ENCODE measurements at places on chromosomes 1 and 21.
A peak's percentile ranks its signal among the peaks of the same experiment; 100 is the strongest.

DNA sequence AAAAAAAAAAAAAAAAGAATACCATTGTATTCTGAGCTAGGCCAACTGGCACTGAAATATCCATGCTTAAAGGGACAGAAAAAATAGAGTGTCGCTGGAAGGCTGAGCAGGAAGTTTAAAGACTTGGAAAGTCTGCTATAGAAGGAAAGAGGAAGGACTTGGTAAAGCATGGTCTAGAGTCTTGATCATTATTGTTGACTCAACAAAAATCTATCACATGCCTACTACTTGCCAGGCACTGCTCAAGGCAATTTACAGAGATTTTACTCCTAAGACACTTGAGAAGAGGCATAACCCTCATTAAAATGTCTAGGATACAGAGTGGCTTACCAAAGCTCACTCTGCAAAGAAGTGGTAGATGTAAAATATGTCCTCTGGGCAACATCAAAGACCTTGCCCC, 324.0 kb upstream of the DAB1 start:
- no peak for DNase-seq

- peak; percentile 86 for DNase-seq
These were observed 162.4 kb downstream of the TPR start for GRCh38 chr1:186212568-186213224.

DNA sequence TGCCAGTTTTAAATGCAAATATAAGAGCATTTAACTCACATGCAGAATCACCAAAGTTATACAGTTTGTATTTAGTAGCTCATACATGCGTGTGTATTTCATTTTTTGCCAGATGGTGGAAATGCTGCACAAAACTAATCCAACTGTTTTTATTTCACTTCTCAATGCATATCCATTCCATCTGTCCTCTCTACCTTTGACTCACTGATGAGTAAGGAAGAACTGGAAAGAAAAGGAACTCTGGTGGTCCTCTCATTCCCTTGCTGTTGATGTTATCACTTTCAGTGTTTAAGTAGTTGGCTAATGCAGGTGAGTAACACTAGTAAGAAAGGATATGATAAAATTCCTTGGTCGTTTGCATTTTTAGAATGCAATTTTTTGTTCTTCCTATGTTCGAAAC, 5.7 kb upstream of the SLC1A7 start:
- no peak for DNase-seq

DNA sequence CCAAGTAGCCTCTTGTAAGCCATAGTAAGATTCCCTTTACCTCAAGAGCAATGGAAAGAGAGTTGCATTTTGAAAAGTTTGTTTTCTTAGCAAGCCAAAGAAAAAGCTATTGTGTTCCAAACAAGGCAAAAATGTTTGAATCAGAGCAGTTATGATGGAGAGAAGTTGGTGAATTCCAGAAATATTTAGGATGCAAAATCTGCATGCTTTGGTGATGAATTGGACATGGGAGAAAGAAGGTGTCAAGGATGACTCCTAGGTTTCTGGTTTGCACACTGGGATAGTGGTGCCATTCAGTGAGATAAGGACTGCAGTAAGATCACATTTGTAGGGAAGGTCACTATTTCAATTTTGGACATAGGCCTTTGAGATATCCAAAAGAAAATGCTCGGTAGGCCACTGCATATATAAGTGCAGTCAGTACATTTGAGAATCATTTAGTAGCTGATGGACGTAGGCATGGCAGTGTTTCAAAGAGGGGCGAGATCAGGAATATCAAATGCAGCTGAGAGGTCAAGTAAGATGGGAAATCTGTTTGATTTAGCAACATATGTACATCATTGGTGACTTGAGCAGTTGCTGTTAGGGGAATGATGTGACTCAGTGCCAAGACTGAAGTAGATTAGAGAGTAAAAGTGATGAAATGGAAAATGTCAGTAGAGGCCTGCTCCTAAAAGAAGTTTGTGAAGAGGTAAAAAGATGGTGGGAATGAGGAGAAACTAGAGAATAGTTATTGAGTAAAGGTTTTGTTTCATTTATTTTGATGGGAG, 33.9 kb upstream of the GPR25 start:
- peak; percentile 39 for DNase-seq

- no peak for DNase-seq
These were observed 1.9 kb downstream of the WLS start for GRCh38 chr1:68230484-68230802.

- peak; percentile 74 for DNase-seq
These were observed 162.7 kb upstream of the COL6A1 start for GRCh38 chr21:45818904-45819285.

DNA sequence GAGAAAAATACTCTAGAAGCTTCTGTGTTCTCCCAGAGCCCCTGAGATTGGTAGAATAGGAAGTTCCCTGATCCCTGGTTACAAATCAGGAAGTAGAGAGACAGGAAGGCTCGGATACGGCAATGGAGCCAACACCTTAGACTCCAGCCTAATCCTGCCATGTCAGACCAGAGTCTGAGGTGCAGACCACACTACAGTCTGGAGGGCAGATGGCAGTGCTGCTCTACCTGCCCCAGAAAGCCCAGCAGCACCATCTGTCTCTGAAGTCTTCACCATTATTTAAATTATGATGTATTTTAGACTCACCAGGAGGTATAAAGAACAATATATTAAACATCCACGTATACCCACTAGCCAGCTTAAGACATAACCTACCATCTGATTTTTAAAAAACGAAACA, 93.0 kb downstream of the MTR start:
- DNase-seq, result no peak

DNA sequence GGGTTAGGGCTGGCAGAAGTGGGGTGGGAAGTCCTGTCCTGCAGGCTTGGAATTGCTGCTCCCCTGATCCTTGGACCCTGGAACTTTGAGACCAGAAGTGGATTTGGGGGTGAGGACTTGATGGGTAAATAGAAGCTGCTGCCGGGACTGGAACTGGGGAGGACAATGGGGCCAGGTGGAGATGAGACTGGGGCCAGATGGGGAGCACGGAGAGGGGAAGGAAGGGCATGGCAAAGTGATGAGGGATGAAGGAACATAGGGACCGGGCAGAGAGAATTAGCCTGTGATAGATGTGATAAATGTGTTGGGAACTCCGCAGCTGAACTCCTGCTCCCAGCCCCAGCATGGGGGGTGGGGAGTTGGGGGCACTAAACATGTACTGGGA, 637 bp downstream of the NHLH1 start:
- no peak for DNase-seq

DNA sequence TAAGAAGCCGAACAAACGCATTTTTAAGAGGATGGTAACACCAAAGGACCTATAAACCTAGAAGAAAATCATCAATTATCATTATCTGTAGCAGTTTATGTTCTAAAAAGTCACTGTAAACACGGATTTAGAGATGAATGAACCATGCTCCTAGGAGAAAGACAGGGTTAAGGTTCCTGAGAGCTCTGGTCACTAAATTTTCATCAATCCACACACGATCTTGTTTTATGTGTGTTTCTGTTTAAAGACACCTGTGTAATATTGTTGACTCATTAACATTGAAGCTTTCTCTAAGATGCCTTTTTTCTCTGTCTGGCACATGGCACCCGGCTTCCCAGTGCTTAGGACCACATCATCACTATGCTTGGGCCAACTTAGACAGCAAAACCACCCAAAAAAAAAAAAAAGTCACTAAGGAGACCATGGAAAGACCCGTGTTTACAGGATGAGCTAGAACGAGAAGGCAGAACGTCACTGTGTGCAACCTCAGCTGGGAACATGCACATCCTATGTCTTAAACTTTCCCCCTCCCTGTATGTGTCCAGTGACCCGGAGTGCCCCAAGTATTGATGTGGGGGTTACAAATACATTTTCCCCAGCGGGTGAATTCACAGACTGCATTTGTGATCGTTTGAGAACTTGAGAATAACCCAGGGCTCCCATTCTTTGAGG, 55.8 kb upstream of the PDE9A start:
- no peak for DNase-seq

DNA sequence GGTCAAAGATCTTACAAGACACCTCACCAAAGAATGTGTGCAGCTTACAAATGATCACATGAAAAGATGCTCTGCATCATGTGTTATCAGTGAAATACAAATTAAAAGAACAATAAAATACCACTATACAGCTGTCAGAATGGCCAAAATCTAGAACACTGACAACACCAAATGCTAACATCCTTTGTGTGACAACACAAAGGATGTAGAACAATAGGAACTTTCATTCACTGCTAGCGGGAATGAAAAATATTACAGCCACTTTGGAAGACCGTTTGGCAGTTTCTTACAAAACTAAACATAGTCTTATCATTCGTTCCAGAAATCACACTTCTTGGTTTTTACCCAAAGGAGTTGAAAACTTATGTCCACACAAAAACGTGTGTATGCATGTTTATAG, 20.6 kb upstream of the SELP start:
- no peak for DNase-seq

- DNase-seq, result peak; percentile 81
These were observed 19.8 kb downstream of the OLFML2B start for GRCh38 chr1:162003830-162004215.

GRCh38 chr1:184755226-184756065, 788 bp upstream of the EDEM3 start:
- DNase-seq, result peak; percentile 18

GRCh38 chr1:198908995-198909394, 270.2 kb downstream of the PTPRC start:
- no peak for DNase-seq

DNA sequence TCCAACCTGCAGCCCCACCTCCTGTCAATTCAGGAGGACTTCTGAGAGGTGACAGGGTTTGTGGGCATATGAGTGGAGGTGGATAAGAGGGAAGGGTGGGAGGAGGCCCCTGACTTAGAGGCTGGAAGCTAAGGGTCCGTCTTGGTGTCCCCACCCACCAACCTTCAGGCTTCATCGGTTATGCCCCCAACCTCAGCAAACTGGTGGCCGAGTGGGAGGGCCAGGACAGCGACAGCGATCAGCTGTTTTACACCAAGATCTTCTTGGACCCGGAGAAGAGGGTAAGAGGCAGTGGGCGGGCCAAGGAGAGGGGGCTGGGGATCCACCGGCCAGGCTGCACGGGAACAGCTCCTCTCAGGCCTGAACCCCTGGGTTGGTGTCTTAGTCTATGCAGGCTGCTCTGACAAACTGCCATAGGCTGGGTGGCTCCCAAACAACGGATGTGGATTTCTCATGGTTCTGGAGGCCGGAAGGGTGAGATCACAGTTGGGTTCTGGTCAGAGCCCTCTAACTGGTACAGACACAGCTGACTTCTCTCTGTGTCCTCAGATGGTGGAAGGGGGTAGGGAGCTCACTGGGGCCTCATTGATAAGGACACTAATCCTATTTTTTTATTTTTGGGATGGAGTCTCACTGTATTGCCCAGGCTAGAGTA, 18.1 kb downstream of the PLOD1 start:
- peak; percentile 47 for DNase-seq

DNA sequence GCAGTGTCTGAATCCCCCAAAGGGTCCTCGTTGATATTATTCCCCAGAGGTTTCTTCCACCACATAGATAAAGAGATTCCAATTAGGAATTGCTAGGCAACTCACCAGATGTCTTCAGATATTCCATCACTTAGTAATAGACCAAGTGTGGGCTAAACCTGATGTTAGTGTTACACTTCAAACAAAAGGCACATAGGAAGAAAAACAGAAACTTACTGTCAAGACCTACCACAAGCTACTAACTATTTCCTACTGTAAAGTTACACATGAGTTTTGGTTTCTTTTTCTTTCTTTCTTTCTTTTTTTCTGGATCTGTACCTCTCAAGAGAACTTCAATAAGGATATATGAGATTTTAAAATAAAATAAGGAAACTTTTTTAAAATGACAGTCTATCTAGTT, 879.1 kb upstream of the NEGR1 start:
- DNase-seq, result no peak

DNA sequence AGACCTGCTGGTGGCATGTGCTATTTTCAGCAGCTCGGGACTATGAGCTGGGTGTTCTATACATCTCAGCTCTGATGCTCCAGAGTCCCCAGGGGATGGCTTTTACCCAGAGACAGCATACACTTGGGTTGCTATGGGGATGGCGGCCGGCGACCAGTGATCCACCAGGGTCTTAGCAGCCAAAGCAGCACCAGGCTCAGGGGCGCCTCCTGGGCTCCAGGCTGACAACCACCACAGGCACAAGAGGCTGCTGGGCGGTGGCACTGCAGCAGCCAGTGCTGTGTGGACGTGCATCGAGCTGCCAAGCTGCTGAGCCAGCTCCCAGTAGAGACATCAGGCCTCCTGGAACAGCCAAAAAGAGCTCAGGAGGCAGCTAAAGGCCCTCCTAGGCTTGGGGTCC, 37.6 kb upstream of the CLSTN1 start:
- DNase-seq, result no peak

DNA sequence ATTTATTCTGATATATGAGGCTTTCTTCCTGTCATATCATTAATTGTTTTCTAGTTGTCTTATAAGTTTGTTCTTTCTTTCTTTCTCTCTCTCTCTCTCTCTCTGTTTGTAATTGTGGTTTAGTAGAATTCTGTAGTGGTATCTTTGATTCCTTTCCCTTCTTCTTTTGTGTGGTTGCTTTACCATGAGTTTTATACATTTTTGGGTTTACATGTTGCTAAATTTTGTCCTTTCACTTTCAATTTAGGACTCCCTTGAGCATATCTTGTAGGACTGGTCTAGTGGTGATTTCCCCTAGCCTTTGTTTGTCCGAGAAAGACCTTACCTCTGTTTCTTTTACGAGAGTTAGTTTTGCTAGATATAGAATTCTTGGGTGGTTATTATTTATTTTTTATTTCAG, 162.3 kb upstream of the CHRM3 start:
- no peak for DNase-seq

DNA sequence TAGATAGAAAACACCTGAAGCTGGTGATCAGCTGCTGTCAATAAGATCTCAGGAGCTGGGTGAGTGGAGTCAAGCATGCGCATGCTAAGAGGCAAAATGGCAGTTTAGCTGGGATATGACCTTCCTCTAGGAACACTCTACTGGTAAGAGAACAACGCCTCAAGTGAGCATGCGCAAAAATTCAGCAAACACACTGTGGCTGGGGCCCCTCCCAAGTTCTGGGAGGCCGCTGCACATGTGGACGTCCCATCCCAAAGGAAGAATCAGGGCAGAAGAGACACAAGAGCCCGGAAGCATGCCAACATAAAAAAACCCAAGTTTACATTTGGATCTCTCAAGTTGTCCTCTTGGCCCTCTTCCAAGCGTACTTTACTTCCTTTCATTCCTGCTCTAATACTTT, 126.3 kb upstream of the F3 start:
- no peak for DNase-seq

DNA sequence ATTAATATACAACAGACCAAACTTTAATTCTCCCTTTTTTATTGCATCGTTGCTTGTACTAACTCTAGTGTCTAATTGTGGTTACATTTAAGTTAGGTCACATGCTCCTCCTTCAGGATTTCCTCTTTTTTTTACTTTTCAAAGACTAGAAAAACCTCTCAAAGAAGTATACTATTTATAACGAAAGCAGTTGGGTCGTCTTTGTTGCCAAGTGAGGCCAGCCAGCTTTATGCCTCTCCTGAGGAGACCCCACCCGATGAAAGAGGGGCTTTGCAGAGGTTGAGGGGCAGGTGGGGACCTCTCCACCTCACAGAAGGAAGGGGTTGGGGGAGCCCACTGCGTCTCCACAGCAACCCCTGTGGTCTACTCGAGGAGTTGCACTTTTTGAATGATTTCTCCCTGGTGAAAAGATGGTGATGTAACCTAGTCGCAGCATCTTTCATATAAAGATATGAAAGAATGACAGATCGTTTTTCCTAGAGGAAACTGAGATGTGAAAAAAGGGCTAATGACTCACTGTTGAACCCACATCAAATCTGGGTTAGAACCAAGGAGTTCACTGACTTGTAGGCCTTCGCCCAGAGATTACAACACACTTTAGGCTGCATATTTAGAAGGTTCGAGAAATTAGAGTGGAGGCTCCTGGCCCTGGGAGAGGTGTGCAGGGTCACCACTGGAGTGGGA, 6.4 kb downstream of the TGFB2 start:
- DNase-seq, result no peak
